ENCODE measurements at places on chromosomes 12 and 14.

DNA sequence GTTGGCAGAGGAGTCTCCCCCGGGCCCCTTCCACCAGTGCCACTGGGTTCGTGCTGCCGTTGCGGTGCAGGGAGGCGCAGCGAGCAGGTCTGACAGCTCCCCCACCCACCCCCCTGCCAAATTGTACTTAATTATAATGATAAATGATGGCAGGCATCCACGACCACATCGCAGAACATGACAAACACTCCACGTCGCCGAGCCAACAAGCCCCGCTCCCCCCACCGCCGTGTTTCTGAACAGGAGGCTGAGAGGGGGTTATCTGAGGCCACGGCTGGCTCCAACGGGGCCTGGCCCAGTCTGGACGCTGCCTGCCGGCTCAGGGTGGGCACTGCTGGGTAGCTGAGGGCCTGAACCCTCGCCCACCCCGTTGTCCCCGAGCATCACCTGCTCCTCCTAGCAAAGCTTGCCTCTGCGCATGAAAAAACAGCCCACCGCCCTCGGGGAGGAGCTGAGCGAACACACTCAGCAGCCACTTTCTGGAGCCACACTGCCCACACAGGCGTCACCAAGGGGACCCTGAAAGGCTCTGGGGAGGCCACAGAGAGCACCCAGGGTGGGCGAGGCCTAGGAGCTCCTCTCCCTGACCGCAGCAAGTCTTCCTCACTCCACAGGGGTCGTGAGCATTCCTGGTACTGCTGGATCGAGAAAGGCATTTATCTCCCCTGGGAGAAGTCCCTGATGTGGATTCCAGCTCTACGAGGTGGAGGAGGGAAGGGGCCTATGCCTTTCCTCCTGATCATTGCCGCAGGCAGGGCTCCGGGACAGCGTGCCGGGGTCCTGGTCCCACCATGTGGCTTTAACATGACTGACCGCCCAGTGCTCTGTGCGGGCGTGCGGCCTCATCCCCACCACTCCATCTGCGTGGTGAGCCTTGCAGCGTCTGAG is 35.4 kb upstream of the DIO3 start:
- DNase-seq: no peak

GRCh38 chr14:67633451-67634147 is 13.9 kb downstream of the ARG2 start:
- DNase-seq: no peak

GRCh38 chr14:46058964-46059563 is 592.5 kb downstream of the RPL10L start:
- DNase-seq: no peak

GRCh38 chr12:89556976-89557375 is 31.1 kb upstream of the POC1B start:
- DNase-seq: no peak

DNA sequence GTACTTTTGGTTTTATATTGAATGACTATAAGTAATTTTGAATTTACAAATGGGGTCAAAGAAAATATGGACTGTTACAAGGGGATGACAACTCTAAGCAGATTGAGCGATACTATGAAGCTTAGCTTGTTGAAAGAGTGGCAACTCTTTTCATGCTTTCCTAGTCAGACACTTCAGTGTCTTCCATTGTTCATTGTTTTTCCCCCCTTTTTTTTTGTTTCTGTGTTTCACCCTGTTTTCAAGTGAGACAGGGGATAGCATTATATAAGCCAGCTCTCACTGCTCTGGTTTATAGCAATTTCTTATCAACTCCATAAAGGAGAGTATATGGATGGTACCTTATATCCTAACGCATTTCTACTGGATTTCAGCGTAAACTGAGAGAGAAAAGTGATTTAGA is 24.6 kb downstream of the PEBP1 start:
- no peak for DNase-seq

- no peak for DNase-seq
These were observed 17.1 kb downstream of the POMT2 start for GRCh38 chr14:77303417-77304156.

DNA sequence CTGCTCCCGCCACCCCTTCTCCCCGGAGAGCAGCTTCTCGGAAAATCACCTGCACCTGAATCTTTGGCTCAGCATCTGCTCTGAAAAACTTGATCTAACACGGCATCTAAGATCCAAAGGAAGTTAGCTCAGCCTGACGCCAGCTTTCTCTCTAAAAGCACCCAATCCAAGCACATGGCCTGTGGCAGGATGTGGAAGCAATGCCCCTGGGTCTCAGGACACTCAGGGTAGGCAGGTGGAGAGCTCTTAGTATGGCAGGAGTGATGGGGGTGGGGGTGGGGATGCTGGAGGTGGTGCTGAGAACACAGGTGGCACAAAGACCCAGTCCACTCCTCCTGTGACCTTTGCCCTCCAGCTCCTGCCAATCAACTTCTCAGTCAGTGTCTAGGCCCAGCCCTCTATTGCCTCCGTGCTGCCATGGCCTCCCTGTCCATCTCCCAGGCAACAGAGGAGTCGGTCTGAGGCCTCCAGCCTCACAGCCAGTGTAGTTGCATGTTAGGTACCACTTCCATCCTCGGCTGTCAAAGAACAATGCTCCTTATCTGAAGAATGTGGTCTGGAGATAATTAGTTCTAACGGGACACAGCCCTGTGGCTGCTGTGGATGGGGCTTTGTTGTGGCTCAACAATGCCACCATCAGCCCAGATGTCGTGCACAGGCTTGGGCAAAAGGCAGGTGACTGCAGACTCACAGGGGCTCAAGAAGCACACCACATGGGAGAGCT is 180.0 kb upstream of the C14orf180 start:
- no peak for DNase-seq

GRCh38 chr14:36317650-36318049 is 2.8 kb downstream of the MBIP start:
- no peak for DNase-seq

GRCh38 chr14:96221841-96222240 is 17.2 kb downstream of the BDKRB2 start:
- DNase-seq: no peak

GRCh38 chr12:77372494-77372893 is 307.1 kb upstream of the E2F7 start:
- no peak for DNase-seq

- DNase-seq: no peak
These were observed 44.4 kb downstream of the DGLUCY start for GRCh38 chr14:91158091-91158790.

- no peak for DNase-seq
These were observed 13.3 kb downstream of the BTBD7 start for GRCh38 chr14:93319494-93319893.

- DNase-seq: no peak
These were observed 153.0 kb upstream of the DIO2 start for GRCh38 chr14:80364274-80364673.

- peak; percentile 20 for DNase-seq
These were observed 10.0 kb downstream of the TUBA1B start for GRCh38 chr12:49121047-49121696.

GRCh38 chr14:94772548-94772947 is 2.6 kb upstream of the GSC start:
- no peak for DNase-seq

DNA sequence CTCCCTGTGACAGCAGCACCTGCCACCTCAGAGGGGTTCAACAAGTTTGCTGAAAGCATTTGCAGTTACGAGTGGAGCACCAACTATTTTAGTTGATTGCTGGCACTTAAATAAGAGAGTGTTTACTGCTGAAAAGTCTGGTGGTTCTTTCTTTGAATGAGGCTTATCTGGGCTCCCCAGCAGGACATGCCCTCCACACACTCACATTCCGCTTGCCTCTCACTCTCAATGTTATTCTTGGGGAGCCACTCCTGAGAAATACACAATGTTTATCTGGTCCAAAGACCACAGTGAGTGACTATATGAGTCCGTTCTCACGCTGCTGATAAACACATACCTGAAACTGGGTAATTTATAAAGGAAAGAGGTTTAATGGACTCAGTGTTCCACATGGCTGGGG is 31.9 kb downstream of the NT5DC3 start:
- DNase-seq: no peak

DNA sequence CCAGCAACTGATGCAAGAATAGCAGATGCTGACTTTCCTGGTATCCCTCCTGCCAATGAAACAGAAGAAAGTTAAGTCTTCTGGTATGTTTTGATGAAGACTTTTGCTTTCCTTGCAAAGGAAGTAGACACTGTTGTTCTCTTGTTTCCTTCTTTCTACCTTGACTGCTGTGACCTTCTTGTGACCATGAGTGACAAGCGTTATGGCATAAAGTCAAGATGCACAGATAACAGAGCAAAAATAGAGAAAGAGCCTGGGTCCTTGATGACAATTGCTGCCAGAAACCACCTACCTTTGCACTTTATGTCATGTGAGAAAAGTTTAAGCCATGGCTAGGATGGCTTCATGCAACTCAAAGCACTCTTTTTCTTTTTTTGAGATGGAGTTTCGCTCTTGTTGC is 49.2 kb upstream of the LTA4H start:
- no peak for DNase-seq

GRCh38 chr12:132159555-132160003 is 15.3 kb downstream of the NOC4L start:
- peak; percentile 21 for DNase-seq

DNA sequence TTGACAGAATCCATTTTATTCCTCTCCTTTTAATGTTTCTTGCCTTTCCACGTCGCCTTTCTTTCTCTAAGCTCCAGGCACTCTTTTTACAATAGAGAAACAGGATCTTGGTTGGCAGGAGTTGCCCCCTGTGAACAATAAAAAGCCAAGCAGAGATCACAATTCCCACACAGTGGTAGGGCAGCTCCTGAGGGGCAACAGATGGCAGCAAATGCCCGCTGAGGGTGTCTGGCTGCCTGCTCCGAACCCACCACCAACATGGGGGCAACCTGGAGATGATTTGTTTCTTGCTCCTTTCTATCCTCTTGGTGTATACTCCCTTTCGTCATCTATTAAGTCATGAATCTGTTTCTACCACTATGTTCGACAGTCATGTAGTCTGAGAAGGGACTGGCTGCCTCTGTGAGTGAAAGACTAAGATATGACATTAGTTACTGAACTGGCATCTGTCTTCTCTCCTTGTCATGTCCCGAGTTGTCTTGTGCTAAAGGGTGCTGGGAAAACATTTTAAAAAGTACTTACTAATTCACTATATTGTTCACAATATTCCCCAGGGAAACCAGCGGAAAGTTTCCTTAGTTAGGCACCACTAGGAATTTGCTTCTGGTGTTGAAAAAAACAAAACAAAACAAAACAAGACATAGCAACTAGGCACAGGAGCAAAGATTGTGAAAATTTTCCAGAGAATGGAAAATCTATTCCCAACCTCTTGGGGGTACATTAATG is 170.1 kb downstream of the STXBP6 start:
- DNase-seq: no peak

DNA sequence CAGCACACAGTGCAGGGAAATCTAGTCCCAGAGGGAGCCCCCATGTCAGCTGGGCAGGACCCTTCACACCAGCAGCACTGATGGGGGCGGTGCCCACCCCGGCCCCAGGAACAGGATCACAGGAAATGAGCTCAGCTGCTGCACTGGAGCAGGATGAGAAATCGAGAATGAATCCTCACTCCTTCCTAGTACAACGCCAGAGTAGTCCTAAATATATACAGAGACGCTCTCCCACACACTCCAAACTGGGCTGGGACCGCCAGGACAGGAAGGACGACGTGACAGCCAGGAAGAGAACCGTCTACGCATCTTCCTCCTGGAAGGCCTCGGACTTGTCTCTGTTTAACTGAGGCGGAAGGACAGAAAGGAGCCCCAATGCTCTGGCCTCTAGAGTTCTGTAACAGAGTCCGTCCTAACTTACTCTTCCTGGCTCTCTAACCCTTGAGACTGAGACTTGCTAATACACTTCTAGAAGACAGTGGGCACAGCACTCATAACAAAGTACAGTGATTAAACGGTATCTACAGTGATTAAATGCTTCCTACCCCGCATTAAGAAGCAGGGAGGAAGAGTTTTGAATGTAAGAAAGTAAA is 33.4 kb downstream of the CDC42BPB start:
- no peak for DNase-seq

DNA sequence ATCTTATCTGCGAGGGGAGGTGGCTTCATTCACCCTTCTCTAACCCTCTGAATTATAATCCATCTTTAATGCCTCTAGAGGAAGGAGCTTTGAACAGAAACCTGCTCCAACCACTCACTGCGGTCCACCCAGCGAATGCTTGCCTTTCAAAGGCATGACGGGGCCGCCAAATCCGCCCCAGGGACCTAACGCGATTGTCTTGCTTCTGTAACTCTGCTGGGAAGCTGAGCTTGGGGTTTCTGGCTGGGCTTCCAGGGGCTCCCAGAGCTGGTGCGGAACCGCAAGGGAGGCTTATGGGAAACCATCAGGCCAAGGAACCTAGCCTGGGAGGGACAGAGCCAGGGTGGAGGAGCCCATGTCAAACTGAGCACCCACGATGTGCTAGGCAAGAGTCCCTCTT is 231.2 kb upstream of the LHX5 start:
- no peak for DNase-seq

GRCh38 chr14:37721976-37722659 is 126.7 kb downstream of the TTC6 start:
- DNase-seq: no peak

DNA sequence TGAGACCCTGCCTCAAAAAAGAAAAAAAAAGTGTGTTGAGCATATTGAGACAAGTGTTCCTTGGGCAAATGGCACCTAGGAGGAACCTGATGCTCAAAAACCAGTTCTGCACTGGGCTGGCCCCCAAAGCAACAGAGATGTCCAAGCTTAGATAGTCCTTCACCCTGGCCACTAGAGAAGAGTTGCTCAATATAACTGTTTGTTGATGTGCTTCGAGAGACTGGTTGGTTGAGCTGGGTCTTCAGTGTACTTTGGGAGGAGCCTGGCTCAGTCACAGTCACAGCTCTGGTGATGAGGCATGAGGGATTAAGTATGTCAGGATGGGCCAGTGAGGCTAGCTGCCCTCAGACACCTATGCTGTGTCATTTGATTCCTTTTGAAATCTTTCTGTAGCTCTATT is 38.0 kb downstream of the SLC2A14 start:
- DNase-seq: no peak

DNA sequence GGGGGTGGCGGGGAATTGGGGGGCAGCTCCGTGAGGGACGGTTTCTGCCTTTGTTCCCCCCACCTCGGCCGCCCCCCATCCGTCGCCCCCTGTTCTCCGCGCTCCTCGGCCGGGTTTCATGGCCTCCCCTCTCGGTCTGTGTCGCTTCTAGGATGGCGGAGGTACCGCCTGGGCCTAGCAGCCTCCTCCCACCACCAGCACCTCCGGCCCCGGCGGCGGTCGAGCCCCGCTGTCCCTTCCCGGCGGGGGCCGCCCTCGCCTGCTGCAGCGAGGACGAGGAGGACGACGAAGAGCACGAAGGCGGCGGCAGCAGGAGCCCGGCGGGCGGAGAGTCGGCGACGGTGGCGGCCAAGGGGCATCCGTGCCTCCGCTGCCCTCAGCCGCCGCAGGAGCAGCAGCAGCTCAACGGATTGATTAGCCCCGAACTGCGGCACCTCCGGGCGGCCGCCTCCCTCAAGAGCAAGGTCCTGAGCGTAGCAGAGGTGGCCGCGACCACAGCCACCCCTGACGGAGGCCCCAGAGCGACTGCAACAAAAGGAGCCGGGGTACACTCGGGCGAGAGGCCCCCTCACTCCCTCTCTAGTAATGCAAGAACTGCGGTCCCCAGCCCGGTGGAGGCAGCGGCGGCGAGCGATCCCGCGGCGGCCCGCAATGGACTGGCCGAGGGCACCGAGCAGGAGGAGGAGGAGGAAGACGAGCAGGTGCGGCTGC is 575 bp downstream of the NAA30 start:
- DNase-seq: peak; percentile 22
